GM12864 (cell line): ENCODE measurements at places on chromosomes 5 and 9.

- DNase-seq = no peak
These were observed 57.3 kb upstream of the WWC1 start for GRCh38 chr5:168234133-168234532.

DNA sequence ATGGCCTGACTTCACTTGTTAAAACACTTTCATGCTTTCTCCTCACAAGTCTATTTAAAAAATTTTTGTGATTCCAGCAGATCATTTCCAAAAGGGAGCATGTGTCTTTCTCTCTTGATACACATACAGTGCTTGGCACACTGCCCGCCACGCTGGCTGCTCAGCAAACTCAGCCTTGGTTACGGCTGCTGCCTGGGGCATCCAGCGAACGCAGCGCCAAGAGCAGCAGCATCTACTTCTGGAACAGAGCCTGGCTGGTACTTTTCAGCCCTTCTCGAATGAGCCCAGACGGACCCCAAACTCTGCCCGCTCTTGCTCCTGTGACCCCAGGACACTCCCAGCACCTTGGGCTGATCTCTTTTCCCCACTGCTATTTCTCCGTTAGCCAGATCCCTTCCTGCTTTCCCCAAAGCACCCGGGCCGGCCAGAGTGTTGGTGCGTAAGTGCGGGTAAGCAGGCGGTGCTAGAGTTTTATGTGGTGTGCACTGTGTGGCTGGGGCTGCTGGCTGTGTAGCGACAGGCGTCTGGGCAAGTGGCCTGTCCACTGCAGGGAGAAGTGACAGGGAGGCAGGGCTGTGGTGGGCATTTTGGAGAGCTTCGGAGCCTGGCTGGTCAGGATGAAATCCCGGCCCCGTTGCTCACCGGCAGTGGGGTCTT lies 73.2 kb downstream of the SH3PXD2B start:
- DNase-seq = no peak

GRCh38 chr5:178201221-178201926 lies 3.0 kb upstream of the HNRNPAB start:
- no peak for DNase-seq

- DNase-seq = no peak
These were observed 155.0 kb upstream of the MVB12B start for GRCh38 chr9:126171641-126172040.

GRCh38 chr5:64874753-64875152 lies 106.0 kb downstream of the CWC27 start:
- DNase-seq = no peak
